ENCODE measurements at places on chromosomes 6 and 20. TPM values are rescaled to one million over a fixed set of nuclear protein-coding genes. Genes with fewer than 3 reads are reported as not detected.

- DNase-seq: no peak
These were observed 29.5 kb upstream of the ARID1B start for GRCh38 chr6:156747715-156748114.

The MCM3 gene
- 24.3 TPM for total RNA-seq

DNA sequence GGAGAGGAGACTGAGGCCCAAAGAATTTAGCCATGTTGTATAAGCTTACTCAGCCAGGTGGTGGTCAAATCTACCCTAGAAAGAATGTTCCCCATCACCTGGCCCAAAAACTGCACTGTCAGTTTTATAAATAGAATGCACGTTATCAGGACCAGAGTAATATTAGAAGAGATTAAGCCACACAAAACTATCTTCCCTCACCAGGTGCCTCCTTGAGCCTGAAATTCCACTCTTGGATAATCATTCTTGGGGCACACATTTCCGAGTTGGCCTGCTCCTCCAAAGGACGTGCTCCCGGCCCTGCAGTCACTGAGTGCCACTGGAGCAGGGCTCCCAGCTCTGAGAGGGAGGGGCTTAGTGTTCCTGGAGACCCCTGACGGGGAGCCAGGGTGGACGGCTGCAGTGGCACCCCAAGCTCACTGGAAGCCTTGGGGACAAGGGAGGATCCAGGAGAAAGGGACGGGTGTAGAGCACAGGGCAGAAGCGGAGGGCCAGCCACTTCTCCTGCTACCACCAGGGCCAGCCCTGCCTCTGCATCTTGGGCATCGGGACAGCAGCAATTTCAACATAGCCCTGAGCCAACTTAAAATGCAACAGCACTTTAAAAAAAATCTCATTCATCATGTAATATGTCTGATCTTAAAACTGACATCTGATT is 160.8 kb upstream of the QKI start:
- no peak for DNase-seq

DNA sequence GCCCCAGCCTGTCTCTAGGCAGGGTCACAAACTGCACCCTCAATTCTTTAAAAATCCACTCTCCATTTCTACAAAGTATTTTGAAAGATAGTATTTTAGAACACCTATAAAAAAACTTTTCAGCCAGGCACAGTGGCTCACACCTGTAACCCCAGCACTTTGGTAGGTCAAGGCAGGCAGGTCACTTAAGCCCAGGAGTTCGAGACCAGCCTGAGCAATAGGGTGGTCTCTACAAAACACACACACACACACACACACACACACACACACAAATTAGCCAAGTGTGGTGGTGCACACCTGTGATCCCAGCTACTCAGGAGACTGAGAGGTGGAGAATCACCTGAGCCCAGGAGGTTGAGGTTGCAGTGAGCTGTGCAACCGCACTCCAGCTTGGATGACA is 30.2 kb downstream of the SLC23A2 start:
- DNase-seq: no peak

GRCh38 chr20:62365814-62366369 is 1.2 kb downstream of the LAMA5 start:
- no peak for DNase-seq

DNA sequence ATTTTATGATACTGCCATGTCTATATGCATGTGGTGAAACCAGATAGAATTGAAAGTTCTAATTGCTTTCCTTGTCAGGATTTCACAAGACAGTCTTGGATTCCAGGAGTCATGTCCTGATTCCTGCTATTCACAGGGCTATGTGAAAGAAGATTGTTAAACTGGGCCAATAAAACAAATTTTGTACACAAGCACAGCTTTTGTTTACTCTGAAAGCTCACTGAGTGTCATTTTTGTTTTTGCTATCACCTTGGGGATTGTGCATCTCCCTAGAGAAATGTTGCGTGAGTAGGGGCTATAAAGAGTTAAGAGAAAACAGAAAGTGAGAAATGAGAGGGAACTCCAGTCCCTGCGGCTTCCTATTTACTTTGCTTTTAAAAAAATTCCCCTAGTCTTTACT is 627.5 kb downstream of the PKHD1 start:
- no peak for DNase-seq

DNA sequence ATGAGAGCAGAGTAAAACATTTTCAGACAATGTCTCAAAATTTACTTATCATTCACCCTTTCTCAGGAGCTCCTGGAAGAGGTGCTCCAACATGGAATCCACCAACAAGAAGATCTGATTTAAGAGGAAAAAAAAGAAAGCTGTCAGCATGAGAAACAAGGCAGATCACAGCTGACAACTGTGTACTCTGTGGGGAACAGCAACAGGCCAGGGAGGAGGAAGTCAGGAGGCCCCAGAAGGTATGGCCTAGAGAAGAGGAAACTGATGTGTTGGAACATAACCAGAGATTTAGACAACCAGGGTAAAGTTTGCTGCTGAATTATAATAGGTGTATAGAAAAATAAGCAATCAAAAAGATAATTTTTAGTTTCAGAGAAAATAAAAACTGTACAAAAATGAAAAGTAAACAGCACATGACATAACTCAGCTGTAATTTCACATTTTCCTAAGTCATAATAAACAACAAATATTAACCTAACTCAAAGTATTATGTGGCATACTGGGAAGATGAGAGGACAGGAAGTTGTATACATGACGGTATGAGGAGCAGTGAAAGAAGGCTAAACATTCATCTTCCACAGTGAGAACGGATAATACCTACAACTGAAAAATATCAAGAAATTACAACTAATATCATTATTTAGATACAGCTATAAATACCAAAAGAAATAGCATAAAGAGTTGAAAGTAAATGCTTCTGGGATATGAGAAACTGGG is 113.6 kb upstream of the EMILIN3 start:
- DNase-seq: no peak

The VWA7 gene
- 2.8 TPM for total RNA-seq

DNA sequence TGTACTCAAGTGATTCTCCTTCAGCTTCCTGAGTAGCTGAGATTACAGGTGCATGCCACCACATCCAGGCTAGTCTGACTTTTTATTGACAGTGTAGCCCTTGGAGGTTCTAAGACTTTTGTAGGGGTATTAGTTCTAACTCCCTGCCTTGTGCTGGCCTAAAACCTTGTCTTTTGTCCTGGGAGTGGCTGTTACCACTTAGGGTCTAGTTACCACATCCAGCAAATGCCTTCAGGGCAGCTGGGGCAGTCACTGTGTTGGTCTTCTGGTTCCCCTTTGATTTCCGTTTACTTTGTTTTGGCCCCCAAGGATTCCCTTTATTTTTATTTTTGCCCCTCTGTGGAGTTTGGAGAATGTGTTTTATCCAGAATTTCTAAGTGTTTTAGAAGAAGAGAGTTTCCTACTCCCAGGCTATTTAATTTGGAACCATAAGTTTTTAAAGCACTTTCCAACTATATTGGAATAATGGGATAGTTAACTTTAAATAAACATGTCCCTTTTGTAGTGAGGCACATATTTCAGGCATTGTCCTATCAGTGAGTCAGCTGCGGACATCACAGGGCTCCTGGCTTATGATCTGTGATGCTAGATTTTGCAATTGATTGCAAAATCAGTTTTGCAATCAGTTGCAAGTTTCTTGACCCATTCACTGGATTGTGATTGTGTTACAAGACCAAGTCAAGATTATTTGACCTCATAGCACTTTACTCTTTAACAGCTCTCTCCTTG is 25.0 kb downstream of the IL22RA2 start:
- no peak for DNase-seq

DNA sequence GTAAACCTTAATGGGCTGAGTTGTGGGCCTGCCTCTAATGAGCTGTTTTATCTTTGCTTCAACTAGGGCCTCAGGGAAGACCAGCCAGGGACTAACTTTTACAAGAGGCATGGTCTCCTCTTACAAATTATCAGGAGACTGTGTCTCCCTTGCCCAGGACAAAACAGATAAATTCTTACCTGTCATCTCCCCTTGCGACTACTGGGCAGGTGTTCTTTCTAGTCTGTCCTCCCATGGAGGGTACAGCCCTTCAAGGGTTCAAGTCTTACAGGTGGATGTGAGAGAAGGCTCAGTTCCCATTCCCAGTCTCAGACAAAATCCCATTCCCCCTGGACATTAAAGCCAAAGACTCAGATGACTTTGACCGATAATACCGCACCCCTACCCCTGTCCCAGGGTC is 13.6 kb downstream of the RRBP1 start:
- DNase-seq: no peak

DNA sequence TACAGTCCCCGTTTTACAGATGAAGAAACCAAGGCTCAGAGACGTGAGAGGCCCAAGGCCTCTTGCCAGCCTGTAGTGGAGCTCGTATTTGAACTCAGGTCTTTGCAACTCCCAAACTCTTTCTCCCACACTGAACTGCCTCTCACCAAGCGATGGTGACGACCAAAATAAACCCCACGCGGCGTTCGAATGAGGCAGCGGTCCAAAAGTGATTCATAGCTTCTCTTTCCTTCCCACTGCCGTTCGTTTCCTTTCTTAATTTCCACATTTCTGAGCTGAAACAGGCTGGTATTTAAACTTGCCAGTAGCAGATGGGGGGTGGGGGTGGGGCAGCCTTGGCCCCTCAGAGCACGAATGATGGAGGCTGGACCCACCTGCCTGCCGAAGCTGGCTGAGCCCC is 252.9 kb upstream of the KCNG1 start:
- DNase-seq: no peak

The RAD21L1 gene
- not detected for total RNA-seq

GRCh38 chr6:56356426-56356825 is 109.0 kb upstream of the COL21A1 start:
- DNase-seq: no peak

- no peak for DNase-seq
These were observed 98.0 kb downstream of the RPP40 start for GRCh38 chr6:4905826-4906225.

DNA sequence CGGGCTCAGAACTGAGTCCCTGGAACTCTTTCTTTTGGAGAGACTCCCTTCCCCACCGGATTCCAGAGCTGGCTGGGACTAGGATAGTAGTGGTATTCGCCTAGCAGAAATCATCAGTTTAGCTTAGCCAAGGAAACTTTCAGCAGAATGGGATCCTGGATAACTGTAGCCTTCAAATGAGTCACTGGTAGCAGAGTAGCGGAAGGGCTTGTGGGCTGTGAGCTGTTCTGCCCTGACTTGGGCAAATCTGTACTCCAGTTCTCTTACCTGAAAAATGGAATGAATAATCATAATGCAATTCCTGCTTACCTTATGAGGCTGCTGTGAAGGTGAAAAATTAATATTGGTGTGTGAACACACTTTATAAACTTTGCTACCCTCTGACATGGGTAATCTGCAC is 244.3 kb upstream of the CHD6 start:
- no peak for DNase-seq

DNA sequence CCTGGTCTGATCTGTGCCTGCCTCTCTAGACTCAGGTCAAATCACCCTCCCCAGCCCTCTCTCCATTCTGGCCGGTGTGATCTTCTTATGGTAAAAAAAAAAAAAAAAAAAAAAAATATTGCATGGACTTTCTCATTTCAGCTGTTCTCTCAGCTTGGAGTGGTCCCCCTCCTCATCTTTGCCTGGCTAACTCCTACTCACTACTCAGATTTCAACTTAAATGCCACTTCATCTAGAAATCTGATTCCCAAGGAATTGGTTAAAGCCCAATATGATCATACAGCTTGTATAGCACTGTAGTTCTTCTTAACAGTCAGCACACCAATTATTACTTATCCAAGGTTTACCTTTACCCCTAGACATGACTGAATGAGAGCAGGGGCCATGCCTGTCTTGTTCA is 105.9 kb upstream of the CARMIL1 start:
- no peak for DNase-seq

The TNNC2 gene
- total RNA-seq: 5.5 TPM

DNA sequence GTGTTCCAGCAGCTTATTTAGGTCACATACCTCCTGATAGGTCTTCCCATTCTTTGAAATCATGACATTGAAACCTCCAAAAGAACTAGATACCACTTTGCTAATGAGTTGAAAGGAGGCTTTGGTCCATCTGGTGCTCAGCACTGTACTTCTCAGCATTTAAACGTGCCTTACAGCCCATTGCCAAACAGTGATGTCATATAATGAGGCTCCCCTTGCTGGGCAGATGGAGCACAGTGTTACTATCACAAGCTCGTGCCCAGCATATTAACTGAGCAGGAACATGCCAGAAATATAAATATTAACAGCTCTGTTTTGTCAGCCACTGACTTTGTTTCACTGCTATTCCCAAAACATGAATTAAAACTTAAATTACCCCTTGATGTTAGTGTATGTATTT is 25.5 kb upstream of the MAPK13 start:
- DNase-seq: no peak

- no peak for DNase-seq
These were observed 36.5 kb upstream of the MPC1 start for GRCh38 chr6:166419286-166419685.

The MEI4 gene
- total RNA-seq: not detected

GRCh38 chr6:101517632-101518031 is 124.1 kb downstream of the GRIK2 start:
- DNase-seq: no peak

- DNase-seq: no peak
These were observed 51.9 kb downstream of the BTBD9 start for GRCh38 chr6:38587766-38588362.

DNA sequence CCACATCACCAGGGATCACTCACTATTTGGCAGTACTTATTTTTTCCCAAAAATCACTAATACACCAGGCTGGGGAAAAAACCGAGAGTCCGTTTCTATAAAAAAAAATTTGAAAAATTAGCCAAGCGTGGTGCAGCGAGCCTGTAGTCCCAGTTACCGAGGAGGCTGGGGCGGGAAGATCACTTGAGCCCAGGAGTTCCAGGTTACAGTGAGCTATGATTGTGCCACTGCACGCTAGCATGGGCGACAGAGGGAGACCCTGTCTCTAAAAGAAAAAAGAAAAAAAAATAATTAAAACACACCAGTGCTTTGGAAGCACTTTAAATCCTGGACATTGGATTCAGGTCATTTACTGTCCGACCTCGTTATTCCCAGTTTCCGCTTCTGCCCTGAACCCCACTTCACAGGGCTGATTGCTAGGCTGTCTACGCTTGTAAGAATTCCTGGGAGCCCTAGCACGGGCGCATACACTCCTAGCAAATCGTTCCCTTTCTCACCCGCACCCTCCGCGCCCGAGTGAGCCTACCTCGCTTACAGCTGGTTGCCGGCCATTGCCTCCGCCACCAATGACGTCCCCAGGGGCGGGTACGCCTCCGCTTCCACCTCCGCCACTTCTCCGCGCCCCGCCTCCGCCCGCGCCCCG is at the start of gene TPMT:
TSS of gene TPMT (minus strand) at position 571 of the 643 bp plus-strand sequence. CDS start 5,950 bp downstream, outside the sequence.
- no peak for DNase-seq
